ENCODE measurements at places on chromosomes 2 and 18. TPM values are rescaled to one million over a fixed set of nuclear protein-coding genes. Genes with fewer than 3 reads are reported as not detected.

- no peak for DNase-seq
These were observed 312.7 kb downstream of the TCF4 start for GRCh38 chr18:55275039-55275901.

DNA sequence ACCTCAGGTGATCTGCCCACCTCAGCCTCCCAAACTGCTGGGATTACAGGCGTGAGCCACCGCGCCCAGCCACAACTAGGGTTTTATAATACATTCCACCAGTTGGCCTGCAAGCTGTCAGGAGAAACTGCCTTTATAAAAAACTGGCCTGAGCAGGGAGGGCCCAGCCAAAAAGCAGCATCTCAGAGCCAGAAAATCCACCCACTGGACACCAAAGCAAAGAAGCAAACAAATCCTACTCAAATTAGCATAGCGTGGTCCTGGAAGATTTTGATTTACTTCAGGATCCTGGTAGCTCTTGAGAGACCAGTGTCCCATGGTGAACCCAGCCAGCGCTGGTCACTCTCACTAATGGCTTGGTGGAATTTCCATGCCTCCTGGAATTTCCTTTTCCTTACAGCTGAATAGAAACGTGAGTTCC lies 60.0 kb upstream of the PXDN start:
- no peak for DNase-seq

OSR1 gene
- total RNA-seq: not detected

- no peak for DNase-seq
These were observed 106.1 kb downstream of the ZNF516 start for GRCh38 chr18:76388891-76389423.

- DNase-seq: no peak
These were observed 17.3 kb downstream of the PTPN18 start for GRCh38 chr2:130372833-130373807.

EVA1A gene
- not detected for total RNA-seq

GRCh38 chr2:45134726-45135125 lies 125.5 kb upstream of the SIX2 start:
- DNase-seq: no peak

- DNase-seq: no peak
These were observed 24.2 kb upstream of the HES6 start for GRCh38 chr2:238264072-238264460.

FAHD2B gene
- total RNA-seq: 8.5 TPM

- no peak for DNase-seq
These were observed 13.1 kb downstream of the NXPH2 start for GRCh38 chr2:138767101-138767500.

CSRNP3 gene
- total RNA-seq: not detected

KCNJ13 gene
- not detected for total RNA-seq

DNA sequence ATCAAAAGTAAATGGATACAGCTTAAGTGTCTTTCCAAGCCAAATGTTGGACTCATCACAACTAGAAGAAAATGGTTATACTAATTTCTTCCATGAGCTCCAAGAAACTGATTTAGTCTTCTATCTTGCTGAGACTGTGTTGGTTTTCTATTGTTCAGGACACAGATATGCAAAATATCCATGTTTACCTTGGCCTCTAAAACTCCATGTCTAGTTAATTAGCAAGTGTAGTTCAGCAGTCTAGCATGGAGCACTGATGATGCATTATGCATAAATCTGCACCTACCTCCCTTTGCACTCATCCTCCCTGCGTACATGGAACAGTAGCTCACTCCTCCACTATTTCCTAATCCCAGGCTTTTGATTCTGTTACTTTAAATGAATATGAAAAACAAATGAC lies 731.4 kb upstream of the CHAC2 start:
- no peak for DNase-seq

RGPD3 gene
- 0.32 TPM for total RNA-seq

DNA sequence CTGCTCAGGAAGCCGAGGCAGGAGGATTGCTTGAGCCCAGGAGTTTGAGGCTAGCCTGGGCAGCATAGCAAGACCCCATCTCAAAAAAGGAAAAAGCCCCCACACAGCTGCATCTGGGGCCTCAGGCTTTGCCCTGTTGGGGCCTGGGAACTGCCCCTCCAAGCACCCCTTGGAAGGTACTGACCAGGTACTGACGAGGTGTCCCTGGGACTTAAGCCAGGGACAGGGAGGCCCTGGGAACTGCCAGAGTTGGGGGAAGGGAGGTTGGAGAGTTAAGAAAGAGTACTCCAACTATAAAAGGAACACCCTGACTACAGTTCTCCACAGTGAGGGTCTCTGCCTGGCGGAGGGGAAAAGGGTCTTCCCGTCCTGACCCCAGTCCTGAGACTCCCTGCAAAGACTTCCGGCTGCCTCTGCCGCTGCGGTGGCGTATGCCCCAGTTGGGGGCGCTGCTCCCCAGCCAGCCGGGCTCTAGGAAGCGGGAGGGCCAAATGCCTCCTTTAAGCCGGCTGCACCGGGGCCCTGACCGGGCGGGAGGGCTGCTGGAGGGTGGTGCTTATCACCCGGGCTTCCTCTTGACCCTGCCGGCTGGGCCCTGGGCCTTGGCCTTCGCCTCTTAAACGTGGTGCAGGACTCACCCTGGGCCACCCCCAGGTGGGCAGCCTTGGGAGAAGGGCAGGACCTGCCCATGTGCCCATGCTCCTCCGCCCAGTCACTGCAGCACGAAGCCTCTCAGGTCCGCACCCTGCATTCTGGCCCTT lies 12.8 kb downstream of the SLC30A3 start:
- peak; percentile 27 for DNase-seq

DNA sequence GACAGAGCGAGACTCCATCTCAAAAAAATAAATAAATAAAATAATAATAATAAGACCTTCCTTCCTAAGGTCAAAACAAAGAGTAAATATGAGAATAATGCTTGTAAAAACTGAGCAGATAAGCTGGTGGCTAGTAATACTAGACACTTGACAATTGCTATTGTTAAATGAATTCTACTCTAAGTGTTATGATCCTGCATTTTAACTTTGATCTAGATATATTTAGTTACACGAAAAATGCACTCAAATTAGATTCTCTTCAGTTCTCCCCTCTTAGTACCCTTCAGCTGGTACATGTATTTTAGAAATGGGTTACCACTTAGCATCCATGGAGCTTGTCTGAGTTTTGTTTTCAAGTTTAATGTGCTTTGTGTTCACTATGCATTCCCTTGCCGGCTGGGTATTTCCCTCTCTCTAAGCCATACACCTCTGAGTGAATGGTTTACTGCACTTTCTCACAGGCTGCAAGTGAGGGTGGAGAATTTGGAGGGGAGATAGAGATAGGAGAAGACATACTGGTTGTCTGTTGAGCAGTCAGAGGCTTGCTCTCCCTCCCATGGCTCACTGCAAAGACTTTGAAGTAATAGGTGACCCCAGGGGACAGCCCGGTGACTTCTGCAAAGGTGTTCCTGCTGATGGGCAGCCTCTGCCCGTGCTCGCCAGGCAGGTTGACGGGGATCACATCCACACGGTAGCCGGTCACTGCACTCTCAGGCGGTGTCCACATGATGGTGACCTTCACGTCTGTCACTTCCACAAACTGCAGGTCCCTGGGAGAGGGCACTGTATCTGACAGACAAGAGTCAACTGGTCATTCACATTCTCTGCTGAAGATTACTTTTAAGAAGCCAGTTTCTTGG lies 29.9 kb downstream of the FN1 start:
- DNase-seq: no peak

GNAL gene
- total RNA-seq: 0.13 TPM

DNA sequence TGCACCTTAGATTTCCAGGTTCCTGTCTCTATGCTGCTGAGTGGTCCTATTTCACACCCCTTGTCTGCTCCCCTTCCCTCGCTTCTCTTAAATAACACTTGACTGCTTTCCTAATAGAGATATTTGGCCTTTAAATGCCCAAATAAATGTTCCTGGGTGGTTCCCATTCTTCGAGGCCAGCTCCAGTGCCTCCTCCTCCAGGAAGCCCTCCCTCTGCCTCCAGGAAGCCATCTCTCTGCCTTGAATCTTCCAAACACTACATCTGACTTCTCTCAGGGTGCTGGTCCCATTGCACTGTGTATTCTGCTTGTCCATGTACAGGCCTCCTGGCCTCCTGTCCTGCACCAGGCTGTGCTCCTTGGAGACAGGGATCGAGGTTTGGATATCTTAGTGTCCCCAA lies 14.2 kb downstream of the EHD3 start:
- no peak for DNase-seq

GRCh38 chr2:160574468-160575140 lies 81.0 kb upstream of the RBMS1 start:
- DNase-seq: no peak

TMEM200C gene
- not detected for total RNA-seq

GRCh38 chr2:204691911-204692510 lies 146.7 kb downstream of the PARD3B start:
- DNase-seq: no peak

DNA sequence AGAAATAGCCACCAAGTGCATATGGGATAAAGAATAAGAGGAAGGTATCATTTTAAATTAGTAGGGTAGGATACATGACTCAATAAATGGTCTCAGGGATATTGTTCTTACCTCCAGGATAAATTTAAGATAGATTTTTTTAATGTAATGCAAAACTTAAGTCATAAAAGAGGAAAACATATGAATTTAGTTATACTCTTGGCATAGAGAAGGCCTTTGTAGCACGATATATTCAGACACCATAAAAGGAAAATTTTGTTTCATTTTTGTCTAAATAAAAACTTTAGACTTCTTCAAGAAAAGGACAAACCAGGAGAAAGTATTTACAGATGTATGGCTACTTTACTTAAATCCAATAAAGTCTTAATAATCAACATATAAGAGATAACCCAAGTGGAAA lies 78.5 kb upstream of the CAB39 start:
- no peak for DNase-seq

- DNase-seq: no peak
These were observed 51.3 kb downstream of the ZNF516 start for GRCh38 chr18:76443519-76444445.

CIB4 gene
- not detected for total RNA-seq

- no peak for DNase-seq
These were observed 2.0 kb upstream of the CYP26B1 start for GRCh38 chr2:72149556-72150156.

KIF5C gene
- total RNA-seq: 5.5 TPM

DNA sequence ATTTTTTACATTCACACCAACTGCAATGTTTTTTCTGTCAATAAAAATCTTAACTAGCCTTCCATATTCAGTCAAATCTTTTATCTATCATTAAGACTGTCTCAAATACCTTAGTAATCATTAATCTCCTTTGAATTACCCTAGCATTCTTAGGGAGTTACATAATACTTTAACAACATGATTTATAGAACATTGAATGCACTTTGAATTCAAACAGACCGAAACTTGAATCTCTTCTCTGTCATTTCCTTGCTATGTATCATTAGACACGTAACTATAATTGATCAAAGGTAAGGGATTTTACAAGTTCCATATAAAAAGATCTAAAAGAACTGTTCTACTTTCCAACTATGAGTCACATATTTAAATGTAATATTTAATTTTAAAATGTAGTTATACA lies 330.9 kb downstream of the RIT2 start:
- DNase-seq: no peak

- no peak for DNase-seq
These were observed 3.8 kb downstream of the SEC11C start for GRCh38 chr18:59143441-59143840.

DNA sequence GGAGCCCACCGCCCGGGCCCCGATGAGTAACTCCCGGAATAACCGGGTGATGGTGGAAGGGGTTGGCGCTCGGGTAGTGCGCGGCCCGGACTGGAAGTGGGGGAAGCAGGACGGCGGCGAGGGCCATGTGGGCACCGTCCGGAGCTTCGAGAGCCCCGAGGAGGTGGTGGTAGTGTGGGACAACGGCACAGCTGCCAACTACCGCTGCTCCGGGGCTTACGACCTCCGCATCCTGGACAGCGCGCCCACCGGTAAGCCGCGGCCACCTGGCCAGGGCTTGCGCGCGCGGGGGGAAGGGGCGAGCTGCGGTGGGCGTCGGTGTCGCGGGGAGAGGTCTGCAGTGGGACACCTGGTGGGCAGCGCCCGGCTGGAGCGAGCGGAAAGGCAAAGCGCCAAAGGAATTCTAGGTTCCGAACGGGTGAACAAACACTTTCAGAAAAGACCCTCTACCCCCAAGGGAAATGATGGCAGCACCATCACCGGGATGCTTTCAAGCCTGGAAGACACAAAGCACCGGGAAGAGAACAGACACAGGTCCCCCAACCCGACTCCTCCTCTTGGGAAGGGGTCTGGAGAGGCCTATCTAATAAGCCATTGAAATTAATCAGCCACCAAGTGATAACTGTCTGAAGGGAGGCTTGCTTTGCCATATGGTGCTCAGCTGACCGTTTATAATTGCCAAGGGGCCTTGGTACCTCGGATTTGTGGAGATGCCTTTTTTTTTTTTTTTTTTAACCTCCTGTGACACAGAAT lies 1.1 kb downstream of the MIB1 start:
- peak; percentile 25 for DNase-seq

DNA sequence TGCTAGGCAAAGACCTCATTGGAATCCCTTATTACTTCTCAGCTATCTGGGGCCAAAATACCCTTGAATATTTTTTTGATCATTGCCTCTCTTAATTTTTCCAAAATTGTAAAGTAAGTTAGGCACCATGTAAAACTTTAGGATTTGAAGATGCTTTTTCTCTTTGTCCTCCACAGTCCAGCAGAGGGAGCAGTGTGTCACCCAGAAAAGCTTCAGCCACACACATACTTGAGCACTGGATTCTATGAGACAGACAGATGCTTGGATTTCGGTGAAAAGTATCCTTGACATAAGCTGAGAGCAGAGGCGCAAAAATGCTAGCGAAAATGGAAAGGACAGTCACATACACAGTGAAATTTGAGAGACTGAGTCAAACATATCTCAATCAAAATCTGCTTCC lies 74.7 kb upstream of the KCNJ3 start:
- DNase-seq: no peak

DNA sequence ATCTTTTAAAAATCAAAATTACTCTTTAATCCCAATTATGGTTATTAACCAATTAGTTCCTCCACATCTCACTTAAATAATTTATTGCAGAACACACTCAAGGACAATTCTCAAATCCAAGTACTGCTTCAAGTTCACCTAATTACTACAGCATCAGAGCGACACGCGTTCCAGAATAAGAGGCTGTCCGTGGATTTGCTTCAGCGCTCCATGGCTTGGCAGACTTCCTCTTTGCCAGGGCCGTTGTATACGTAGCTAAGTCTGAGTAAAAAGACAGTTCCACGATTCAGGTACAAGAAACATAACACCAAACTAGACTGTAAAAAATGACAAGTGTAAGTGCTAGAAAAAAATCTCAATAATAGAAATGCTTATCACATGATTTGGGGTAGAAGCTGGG lies 153.2 kb upstream of the MYT1L start:
- no peak for DNase-seq

GRCh38 chr2:37226863-37227262 lies 4.5 kb downstream of the CEBPZ start:
- DNase-seq: no peak

DNA sequence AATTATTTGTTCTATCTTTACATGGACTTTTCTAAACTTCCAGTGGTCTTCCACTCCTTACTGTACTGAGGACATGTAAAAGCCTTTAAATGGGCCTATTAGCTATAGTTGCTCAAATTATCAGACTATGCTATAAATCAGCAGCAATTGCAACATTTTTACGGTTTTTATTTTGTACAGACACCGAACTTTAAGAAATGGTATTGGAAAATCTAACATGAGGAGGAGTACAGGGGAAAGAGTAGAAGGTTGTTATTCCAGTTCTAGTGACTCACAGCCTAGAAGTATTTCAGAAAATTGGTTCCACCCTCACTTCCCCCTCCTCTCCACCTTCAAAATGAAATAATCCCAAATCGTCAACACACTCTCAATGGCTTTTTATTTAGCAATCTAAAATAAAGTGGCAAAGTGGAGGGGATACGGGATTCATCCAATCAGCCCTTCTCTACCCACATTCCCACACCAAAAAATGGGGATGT lies 1.1 kb downstream of the NCKAP1 start:
- no peak for DNase-seq

SERPINB2 gene
- 0.78 TPM for total RNA-seq

All from activated T-cell treated with anti-CD3 and anti-CD28 coated beads, Interleukin-2, amount 50 U/mL, for 4 hours (primary cell).